ENCODE measurements at places on chromosomes 5 and 9.

DNA sequence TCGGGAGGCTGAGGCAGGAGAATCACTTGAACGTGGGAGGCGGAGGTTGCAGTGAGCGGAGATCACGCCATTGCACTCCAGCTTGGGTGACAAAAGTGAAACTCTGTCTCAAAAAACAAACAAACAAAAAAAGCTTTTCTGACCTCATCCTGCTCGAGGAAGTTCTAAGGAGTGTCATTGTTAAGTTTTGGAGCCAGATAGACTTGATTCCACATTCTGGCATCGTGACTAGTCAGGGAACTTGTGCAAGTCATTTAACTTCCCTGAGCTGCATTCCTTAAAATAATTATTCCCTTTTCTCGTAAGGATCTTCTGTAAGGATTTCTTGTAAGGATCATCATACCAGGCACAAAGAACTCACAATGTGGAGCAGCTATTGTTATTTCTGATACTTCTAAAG lies 26.2 kb downstream of the SNX24 start:
- DNase-seq: peak; percentile 46

DNA sequence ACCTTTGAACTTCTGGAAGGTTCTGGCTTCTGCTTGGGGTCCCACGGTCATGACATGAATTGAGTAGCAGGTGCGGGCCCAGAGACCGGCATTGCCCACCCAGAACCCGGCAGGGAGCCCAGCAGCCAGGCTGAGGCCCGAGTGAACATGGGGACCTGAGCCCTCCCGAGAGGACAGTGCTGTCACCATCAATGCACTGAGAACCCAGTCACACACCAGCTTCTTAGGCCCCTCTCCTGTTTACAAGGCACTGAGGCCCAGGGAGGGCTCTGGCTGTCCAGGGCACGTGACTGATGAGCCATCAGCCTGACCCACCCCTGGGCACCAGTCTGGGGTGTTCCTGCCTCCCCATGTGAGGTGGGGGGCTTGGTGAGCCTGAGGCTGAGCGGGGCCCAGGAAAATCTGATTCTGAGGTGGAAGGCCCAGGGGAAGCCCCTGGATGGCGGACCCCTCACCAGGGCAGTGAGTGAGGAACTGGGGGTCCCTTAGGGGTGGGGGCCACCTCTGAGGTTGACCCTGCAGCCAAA lies 60.3 kb upstream of the RNU6ATAC start:
- DNase-seq: no peak

DNA sequence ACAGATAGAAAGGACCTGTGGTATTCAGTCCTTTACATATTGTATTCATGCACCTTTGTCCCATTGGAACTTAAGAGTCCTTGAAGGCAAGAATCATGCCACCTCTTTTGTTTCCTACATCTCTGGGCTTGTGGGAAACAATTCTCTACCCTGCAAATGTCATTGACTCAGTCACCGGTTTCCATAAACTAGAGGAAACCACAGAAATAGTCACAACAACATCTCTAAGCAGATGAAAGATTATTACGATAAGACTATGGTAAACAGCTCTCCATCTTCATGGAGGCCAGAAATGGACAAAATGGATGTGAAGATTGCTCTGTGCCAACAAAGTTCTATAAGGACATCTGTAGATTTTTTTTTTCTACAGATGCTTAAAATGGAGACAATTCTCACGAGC lies 165.5 kb downstream of the PIK3R1 start:
- no peak for DNase-seq

DNA sequence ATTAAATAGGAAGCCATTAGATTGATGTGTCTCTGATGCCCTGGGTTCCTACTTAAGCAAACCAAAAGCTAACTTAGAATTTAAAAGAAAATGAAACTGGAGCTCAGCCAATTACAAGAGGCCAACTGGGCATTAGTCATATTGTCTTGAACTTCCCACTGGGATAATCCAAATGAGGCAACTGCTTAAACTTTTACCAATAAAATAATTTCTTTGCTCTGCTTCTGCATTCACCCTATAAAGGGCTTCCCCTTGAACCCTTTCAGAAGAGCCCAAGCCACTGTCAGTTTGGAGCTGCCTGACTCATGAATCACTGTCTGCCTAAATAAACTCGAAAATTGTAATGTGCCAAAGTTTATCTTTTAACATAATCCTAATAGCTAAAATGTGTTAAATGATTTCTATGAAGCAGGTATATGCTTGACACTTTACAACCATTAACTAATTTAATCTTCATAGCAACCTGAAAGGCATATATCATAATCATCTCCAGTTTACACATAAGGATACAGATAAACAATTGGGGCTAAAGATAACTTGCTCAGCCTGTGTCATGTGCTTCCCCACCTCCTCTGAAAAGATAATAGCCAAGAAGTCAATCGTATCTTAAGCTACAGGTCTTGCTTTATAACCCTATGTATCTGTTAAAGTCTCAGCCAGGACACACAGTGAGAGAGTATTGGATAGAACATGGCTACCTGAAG lies 11.5 kb downstream of the GPR150 start:
- DNase-seq: peak; percentile 92

- no peak for DNase-seq
Observed at GRCh38 chr9:20646656-20647055, 24.4 kb upstream of the MLLT3 start.

DNA sequence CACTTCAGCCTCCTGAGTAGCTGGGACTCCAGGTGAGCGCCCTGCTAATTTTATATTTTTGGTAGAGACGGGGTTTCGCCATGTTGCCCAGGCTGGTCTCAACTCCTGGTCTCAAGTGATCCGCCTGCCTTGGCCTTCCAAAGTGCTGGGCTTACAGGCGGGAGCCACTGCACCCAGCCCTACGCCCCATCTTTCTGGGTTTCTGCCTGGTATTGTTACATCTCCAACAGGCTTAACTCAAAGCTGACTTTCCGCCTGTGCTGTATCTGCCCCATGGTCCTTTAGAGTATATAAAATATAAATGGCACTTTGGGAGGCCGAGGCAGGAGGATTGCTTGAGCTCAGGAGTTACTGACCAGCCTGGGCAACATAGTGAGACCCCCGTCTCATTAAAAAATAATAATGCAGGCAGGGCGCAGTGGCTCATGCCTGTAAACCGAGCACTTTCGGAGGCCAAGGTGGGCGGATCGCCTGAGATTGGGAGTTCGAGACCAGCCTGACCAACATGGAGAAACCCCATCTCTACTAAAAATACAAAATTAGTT lies 36.5 kb upstream of the GLDC start:
- no peak for DNase-seq

- no peak for DNase-seq
Observed at GRCh38 chr9:126694206-126695081, 80.7 kb downstream of the LMX1B start.

DNA sequence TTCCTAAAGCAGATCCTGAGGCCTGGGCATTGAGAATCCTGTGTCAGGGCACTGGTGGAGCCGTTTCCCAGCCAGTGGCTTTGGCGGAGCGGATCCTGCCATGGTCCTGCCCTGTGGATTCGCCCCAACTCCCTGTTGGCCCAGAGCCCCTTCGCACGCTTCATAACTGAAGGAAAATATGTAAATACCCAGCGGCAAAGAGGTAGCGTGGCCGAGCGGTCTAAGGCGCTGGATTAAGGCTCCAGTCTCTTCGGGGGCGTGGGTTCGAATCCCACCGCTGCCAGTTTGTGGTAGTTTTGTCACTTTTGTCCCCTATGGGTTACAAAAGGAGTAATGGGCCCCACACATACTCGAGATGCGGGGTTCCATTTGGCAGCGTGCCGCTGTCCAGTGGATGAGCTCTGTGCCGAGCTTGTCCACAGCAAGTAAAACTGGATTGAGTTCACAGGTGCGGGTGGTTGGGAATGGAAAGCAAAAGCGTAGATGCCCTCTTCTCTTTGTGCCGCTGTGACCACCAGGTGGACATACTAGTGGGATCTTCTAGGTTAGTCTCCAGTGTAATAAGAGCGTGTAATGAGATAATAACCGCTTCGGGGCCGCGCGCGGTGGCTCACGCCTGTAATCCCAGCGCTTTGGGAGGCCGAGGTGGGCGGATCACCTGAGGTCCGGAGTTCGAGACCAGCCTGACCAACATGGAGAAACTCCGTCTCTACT lies 17.3 kb downstream of the TRIM7 start:
- peak; percentile 73 for DNase-seq

DNA sequence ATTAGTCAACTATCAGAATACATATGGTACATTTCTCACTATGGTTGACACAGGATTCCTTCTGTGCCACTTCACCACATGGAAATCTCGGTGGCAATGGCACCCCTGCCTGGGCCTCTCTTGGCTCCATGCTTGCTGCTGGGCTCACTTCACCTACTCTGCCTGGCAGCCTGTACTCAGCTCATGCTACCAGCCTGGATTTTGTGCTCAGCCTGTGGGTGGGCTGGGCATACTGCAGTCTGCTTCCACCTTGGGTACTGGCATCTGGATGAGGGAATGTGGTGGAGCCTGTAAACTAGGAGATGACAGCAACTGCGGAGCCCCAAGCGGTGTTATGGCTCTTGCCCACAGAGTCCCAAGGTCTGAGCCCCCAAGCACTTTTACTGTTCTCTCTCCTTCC lies 604.1 kb downstream of the MTRR start:
- no peak for DNase-seq

- DNase-seq: no peak
Observed at GRCh38 chr5:139178935-139179334, 19.2 kb downstream of the SIL1 start.

DNA sequence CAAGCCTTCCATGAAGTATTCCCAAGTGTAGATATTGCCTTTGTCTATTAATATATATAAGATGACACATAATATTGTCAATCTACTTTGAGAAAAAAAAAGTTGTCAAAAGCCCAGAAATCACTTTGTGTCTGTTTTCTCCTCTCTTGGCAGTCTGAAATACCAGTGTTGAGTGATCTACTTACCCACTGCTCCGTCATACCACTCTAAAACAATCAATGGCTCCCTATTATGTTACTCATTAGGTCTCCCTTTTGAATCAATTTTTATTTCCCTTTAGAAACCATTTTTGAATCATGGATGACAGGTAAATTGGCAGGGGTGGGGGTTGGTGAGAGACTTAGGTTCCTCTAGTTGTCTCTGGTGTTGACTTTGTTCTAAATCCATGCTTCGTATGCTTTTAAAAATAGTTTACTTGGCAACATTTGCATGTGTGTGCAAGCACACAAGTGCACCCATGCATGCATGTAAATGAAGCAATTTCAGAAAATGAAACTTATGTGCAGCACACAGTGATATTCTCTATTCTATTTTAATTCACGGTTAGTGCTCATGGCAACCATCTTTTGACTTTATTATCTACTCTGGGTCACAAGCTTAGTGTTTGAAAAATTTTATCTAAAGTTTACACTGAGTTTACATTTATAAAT lies 378.9 kb downstream of the RAB3C start:
- no peak for DNase-seq

DNA sequence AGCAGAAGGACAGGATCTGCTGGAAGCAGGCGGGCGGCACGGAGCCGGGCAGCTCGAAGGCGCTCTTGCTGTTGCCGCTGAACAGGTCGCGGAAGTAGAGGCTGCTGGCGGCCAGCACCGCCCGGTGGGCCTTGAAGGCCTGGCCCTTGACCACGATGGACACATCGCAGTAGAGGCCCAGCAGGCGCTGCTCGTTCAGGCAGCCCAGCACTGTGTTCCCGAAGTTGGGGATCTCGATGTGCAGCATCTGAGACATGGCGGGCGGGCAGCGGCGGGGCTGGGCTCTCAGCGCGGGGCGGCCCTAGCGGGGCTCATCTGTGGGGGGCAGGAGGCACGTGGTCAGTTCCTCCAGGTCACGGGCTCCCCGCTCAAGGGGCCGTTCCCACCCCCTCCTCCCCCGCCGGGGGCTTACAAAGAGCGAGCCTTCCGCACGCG lies 44.8 kb downstream of the NACC2 start:
- DNase-seq: no peak

GRCh38 chr9:124478354-124478753 lies 28.1 kb downstream of the ADGRD2 start:
- DNase-seq: no peak

DNA sequence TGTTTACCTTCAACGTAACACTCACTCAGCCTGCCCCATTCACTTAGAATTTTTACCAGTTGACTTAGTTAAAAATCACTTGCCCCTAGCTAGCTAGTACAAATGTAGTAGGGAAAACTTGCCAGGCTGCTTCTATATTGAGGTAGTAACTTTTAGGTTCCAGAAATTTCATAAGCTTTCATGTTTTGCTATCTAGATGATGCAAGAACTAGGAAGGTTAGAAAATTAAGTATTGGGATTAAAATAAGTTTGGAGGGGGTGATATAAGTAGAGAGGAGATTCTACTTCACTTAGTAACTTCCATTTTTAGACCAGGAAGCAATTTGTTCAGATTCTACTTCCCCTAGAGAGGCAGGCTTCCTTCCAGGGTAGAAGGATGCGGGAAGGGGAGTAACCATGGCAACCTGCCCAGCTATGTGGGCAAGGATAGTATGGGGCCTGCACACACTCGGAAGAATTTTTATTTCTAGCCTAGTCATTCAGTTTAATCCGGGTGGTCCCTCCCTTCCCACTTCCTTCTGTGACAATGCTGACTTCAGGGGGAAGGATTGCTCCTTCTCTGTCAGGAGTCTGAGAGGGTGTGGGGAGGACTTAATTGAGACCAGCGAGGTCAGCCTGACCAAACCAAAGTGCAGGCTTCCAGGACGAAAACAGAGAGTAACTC lies 4.2 kb downstream of the DAB2 start:
- DNase-seq: peak; percentile 52

DNA sequence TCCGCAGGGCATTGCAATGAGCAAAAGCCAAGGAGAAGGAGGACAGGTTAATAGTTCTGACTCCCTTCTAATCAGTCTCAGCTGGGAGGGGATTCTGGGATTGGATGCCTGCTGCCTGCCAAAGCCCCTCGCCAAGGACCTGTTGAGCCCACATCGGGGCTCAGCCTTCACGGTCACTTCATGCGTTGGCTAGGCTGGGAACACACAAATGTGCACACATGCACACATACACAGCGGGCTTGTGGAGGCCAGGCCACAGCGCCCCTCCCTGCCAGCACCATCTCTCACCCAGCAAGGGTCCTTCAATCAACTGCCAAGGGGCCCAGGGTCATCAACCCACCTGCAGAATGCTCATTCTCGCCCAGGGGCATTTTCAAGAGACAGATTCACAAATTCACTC lies 113.9 kb downstream of the C5orf15 start:
- DNase-seq: no peak

DNA sequence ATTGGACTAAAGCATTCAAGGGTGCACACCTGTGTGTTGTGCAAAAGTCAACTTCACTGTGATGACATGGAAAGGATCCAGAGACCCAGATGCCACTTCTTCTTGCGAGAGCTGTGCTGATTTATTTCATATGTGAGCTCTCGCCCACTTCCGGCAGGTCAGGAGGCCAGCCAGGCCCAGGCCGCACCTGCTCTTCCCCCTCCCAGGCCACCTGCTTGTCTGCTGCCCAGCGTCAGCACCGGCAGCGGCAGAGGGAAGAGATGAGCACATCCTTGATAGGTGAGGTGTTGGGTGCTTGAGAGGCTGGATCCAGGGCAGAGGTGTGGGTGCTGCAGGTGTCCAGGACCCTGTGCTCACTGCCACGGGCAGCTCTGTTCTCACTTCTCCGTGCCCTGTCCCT lies 242.9 kb downstream of the FANCC start:
- no peak for DNase-seq

- DNase-seq: peak; percentile 20
Observed at GRCh38 chr5:80341016-80341775, 21.4 kb downstream of the SPZ1 start.
